Retina (tissue), 1 donor: ENCODE measurements at places on chromosomes 13 and 19.

- no peak for DNase-seq
Measured at GRCh38 chr13:95564733-95565291, 12.3 kb downstream of the CLDN10 start.

- no peak for DNase-seq
Measured at GRCh38 chr13:109271555-109272541, 514.5 kb downstream of the IRS2 start.

GRCh38 chr13:49958321-49958720 is 22.2 kb upstream of the SPRYD7 start:
- no peak for DNase-seq

DNA sequence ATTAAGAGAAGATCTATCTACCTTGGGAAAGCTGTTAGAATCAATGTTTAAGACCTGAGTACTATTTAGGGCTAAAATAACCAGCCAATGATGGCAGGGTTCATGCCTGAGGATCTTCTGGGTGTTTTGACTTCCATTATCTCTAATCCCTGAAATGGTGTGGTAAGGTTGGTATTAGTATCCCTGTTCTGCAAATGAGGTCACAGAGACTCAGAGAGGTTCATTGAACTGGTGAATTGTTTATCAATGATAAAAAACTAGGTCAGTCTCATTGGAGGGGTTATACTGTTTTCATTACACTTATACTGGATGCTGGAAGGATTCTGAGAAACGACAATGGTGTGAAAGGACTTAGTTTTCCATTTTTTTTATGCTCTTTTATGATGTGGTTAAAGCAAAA is 264.8 kb downstream of the KLF5 start:
- DNase-seq, result no peak

- DNase-seq, result no peak
Measured at GRCh38 chr19:33825556-33825955, 28.9 kb downstream of the KCTD15 start.
